Memory B cell (primary cell): ENCODE measurements at places on chromosomes 2 and 18.
A peak's percentile ranks its signal among the peaks of the same experiment; 100 is the strongest.

GRCh38 chr18:48937869-48938750, 12.7 kb downstream of the SMAD7 start:
- no peaks in the 10 kb centered on the region for H3K36me3 ChIP-seq
- peaks cover 43% of the 10 kb centered on the region for H3K4me1 ChIP-seq
- no peak for DNase-seq
- no peaks in the 10 kb centered on the region for H3K27me3 ChIP-seq
- H3K27ac ChIP-seq: peak overlapping the region; percentile 66

- H3K27ac ChIP-seq: no peak overlapping the region
- no peak overlapping the region for H3K4me3 ChIP-seq
- no peaks in the 10 kb centered on the region for H3K36me3 ChIP-seq
- H3K27me3 ChIP-seq: peaks cover 16% of the 10 kb centered on the region
- peaks cover 3% of the 10 kb centered on the region for H3K4me1 ChIP-seq
- DNase-seq: no peak
Observed at GRCh38 chr2:226407135-226407534, 392.5 kb downstream of the IRS1 start.

DNA sequence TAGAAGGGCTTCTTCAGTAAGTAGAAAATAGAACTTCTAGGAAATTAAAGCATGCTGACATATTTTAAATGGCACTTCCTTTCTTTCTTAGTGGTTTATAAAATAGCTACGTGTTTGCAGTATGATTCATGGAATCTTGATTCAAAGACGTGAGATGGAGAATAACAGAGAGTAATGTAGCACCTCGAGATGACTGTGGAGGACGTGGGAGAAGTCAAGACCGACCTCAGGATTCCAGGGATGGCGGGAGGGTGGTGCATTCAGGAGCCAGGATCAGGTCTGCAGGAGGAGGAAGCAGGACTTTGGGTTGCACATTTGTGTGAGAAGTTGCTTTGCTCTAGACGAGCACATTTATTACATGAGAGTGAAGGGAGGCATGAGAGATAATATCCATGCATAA, 56.0 kb downstream of the DCDC2C start:
- no peaks in the 10 kb centered on the region for H3K36me3 ChIP-seq
- no peak for DNase-seq
- no peak overlapping the region for H3K4me3 ChIP-seq
- no peak overlapping the region for H3K27ac ChIP-seq
- H3K4me1 ChIP-seq: no peaks in the 10 kb centered on the region
- H3K27me3 ChIP-seq: peaks cover 9% of the 10 kb centered on the region

DNA sequence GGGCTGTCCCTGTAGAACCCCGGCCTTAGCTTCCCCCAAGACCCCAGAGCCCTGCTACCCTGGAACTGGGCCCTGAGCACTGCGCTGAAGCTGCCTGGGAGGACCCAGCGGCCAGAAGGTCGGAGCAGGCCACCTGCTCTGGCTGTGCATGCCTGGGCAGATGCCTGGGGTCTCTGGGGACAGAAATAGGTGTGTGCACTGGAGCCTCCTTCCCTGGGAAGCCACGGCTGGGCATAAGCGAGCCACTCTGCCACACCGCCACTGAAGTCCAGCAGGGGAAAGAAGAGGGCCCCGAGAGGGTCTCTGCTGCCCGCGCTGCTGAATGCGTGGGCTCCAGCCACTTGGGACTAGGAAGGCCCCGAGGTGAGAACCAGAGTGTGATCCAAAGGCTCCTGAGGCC, 6.7 kb downstream of the GBX2 start:
- H3K27ac ChIP-seq: no peak overlapping the region
- H3K36me3 ChIP-seq: no peaks in the 10 kb centered on the region
- no peak overlapping the region for H3K4me3 ChIP-seq
- H3K27me3 ChIP-seq: peaks cover 18% of the 10 kb centered on the region
- H3K4me1 ChIP-seq: peaks cover 4% of the 10 kb centered on the region

- peaks cover 8% of the 10 kb centered on the region for H3K27me3 ChIP-seq
- no peak overlapping the region for H3K27ac ChIP-seq
- H3K4me3 ChIP-seq: no peak overlapping the region
Observed at GRCh38 chr2:151153601-151154000, 108.1 kb downstream of the RBM43 start.

DNA sequence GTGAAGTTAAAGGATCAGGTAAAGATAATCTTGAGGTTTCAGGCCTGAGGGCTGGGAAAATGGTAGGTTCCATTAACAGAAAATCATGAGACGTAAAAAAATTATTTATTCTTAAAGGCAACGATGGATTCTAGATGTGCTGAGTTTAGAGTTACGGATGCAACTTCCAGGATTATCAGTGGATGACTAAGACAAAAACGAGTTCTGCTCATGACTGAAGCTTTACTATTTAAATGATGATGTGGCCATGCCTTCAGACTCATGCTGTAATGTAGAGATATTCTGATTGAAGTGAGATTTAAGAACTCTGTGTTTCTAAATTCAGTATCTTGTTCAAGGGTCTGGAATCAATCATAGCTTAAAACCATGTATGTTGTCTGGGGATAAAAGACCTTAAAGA, 5.0 kb downstream of the TMEM237 start:
- peaks cover 4% of the 10 kb centered on the region for H3K4me1 ChIP-seq
- no peak overlapping the region for H3K4me3 ChIP-seq
- no peak for DNase-seq
- no peaks in the 10 kb centered on the region for H3K27me3 ChIP-seq
- H3K27ac ChIP-seq: no peak overlapping the region

GRCh38 chr2:135773319-135773718, 31.7 kb downstream of the UBXN4 start:
- H3K4me1 ChIP-seq: no peaks in the 10 kb centered on the region
- H3K27ac ChIP-seq: no peak overlapping the region
- no peak for DNase-seq
- H3K36me3 ChIP-seq: peaks cover 25% of the 10 kb centered on the region
- no peaks in the 10 kb centered on the region for H3K27me3 ChIP-seq

GRCh38 chr2:121263996-121264715, 20.8 kb downstream of the TFCP2L1 start:
- no peak overlapping the region for H3K27ac ChIP-seq
- H3K36me3 ChIP-seq: no peaks in the 10 kb centered on the region

DNA sequence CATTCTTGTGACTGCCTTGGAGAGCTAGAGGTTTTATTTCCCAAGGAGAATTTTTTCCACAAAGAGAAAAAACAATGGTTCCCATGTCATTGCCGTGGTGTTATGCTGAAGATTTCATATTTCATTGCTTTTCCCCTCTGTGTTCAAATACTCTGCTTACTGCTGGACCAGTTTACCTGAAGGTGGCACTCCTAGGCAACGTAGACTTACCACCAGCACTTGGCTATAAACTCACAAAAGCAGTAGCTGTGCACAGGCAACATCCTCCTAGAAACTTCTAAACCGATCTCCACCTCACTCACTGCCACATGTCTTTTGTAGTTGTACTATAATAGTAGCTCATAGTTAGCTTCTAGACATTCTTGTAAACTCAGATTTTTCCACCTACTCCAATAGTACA, 1319.7 kb upstream of the CRIM1 start:
- H3K4me3 ChIP-seq: no peak overlapping the region
- no peaks in the 10 kb centered on the region for H3K36me3 ChIP-seq
- no peak for DNase-seq
- no peaks in the 10 kb centered on the region for H3K27me3 ChIP-seq
- no peaks in the 10 kb centered on the region for H3K4me1 ChIP-seq

- H3K27ac ChIP-seq: peak overlapping the region; percentile 97
- H3K4me1 ChIP-seq: peaks cover 34% of the 10 kb centered on the region
- H3K4me3 ChIP-seq: peak overlapping the region; percentile 97
- no peak for DNase-seq
- no peaks in the 10 kb centered on the region for H3K27me3 ChIP-seq
Observed at GRCh38 chr18:36128530-36128870, 640 bp downstream of the SLC39A6 start.

GRCh38 chr2:11144077-11144737, 11.1 kb upstream of the SLC66A3 start:
- DNase-seq: no peak
- peaks cover 2% of the 10 kb centered on the region for H3K36me3 ChIP-seq
- peaks cover 4% of the 10 kb centered on the region for H3K4me1 ChIP-seq
- H3K27me3 ChIP-seq: peaks cover 13% of the 10 kb centered on the region

DNA sequence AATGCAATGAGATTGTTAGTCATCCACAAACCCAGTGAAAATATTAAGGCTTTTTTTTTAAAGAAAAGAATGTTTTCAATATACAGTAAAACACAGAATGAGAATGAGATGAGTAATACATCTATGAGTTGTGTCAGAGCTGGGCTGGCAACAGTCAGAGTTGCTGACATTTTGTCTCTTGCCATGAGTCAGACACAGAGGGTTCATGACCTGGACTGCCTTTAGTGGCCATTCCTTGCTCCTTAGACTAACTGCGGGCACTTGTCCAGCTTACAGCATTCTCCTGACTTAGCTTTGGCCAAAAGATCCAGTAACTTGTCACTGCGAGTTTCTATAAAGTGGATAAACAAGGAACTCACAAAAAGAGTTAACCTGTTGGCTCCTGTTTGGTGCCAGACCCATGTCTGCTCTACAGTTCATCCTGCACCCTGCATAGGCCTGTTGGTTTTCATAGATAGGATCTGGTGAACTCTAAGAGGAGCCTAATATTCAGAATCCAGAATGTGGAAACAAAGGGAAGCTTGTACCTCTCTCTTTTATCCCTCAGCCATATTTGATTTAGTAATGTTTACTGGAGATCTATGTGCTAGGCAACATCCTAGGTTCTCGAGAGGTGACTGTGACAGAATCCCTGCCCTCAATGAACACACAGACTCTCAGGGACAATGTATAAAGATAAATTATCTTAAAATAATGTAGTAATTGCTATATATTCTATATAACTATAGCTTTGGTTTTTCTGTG, 391.5 kb upstream of the VWC2L start:
- H3K27me3 ChIP-seq: no peaks in the 10 kb centered on the region
- DNase-seq: no peak
- no peaks in the 10 kb centered on the region for H3K36me3 ChIP-seq
- H3K27ac ChIP-seq: no peak overlapping the region

DNA sequence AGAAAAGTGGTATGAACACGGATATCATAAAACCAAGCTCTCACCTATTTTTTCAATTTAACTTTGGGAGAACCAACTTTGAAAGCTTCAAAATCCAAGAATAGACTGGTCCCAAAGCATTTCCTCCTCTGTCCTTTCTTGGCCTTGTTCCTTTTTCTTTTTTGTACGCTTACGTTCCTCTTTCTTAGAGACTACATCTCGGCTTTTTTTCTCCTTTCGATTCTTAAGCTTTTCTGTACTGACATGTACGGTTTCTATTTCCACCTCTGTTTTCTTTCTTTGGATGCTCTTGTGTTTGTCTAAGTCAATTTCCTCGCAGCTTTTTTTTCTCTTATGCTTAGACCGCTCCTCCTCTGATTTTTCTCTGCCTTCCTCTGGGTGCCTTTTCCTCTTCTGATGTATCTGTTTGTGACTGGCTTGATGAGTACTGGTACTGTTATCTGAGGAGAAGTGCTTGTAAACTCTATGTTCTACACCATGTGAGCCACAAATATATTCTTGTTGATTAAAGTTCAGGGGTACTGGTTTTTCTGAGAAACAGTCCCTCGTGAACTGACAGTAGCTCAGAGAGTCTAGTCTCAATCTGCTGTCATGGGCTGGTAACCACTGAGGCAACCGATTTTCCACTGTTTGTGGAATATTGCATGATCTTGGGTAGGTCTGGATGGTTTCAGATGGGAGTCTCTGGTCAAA, 11.5 kb upstream of the RNU2-63P start:
- H3K4me3 ChIP-seq: peak overlapping the region; percentile 66
- DNase-seq: no peak
- H3K27me3 ChIP-seq: no peaks in the 10 kb centered on the region
- H3K4me1 ChIP-seq: peaks cover 5% of the 10 kb centered on the region

DNA sequence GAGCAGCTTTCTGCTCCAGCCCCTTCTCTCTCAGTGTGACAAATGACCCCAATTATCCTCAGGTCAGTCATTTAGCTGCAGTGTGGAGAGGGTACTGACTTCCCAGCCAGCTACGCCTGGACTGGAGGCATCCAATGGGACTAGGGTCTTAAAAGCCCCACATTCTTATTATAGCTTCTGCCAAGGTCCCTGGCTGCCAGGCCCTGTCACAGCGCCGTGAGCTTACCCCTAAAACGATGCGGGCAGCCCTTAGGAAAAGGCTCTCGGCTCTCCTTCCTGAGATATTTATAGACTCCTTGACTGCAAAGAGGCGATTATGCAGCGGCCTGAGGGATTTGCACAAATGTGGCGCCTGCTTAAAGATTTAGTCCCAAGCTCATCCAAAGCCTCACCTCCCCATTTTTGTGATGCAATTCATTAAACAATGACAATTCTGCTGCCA, 69.2 kb upstream of the EDAR start:
- no peak overlapping the region for H3K27ac ChIP-seq
- no peak overlapping the region for H3K4me3 ChIP-seq
- no peaks in the 10 kb centered on the region for H3K36me3 ChIP-seq
- peaks cover 10% of the 10 kb centered on the region for H3K27me3 ChIP-seq

- no peaks in the 10 kb centered on the region for H3K4me1 ChIP-seq
- H3K4me3 ChIP-seq: no peak overlapping the region
- H3K36me3 ChIP-seq: no peaks in the 10 kb centered on the region
Observed at GRCh38 chr2:222179592-222179991, 119.2 kb downstream of the PAX3 start.

DNA sequence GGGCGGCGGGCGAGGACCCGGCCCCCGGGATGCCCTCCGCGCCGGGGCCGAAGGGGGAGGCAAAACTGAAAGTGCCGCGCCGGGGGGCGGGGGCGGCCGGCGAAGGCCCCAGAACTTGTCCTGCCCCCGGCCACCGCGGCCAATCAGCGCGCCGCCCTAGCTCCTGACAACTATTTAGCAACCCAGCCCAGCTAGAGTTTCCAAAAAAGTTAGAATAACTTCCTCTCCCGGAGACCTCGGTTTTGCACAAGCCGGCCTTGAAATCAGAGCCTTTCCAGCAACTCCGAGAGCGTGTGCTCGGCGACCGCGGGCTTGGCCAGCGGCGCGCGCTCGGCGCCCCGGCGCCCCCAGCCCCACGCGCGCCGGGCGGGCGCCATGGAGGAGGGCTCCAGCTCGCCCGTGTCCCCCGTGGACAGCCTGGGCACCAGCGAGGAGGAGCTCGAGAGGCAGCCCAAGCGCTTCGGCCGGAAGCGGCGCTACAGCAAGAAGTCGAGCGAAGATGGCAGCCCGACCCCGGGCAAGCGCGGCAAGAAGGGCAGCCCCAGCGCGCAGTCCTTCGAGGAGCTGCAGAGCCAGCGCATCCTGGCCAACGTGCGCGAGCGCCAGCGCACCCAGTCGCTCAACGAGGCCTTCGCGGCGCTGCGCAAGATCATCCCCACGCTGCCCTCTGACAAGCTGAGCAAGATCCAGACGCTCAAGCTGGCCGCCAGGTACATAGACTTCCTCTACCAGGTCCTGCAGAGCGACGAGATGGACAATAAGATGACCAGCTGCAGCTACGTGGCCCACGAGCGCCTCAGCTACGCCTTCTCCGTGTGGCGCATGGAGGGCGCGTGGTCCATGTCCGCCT, at the start of gene TWIST2:
Gene TWIST2, plus strand, starts transcription at position 245 of the 850 bp plus-strand sequence. Its CDS starts 131 bp downstream, at position 376.
- no peak within 1 kb of the TSS for H3K27ac ChIP-seq
- H3K36me3 ChIP-seq: no peaks in the 10 kb centered on the region
- peaks cover 5% of the 10 kb centered on the region for H3K27me3 ChIP-seq
- H3K4me1 ChIP-seq: no peaks in the 10 kb centered on the region
- H3K4me3 ChIP-seq: no peak within 1 kb of the TSS
- no peak for DNase-seq

GRCh38 chr2:234457421-234457820, 39.5 kb downstream of the ARL4C start:
- H3K4me1 ChIP-seq: peaks cover 27% of the 10 kb centered on the region
- no peak overlapping the region for H3K27ac ChIP-seq

GRCh38 chr2:20225294-20226151, 593 bp upstream of the SDC1 start:
- no peak overlapping the region for H3K27ac ChIP-seq
- H3K4me3 ChIP-seq: peak overlapping the region; percentile 76
- H3K27me3 ChIP-seq: peaks cover 18% of the 10 kb centered on the region
- H3K4me1 ChIP-seq: peaks cover 3% of the 10 kb centered on the region
- peaks cover 4% of the 10 kb centered on the region for H3K36me3 ChIP-seq
- no peak for DNase-seq
